Neural crest cell (in vitro differentiated cells): ENCODE measurements at places on chromosomes 13 and 19. TPM values are rescaled to one million over a fixed set of nuclear protein-coding genes. Genes with fewer than 3 reads are reported as not detected.

GRCh38 chr13:71488201-71488600 is 378.8 kb downstream of the DACH1 start:
- DNase-seq, result no peak

GRCh38 chr19:10544242-10544752 is 593 bp downstream of the ATG4D start:
- no peak for DNase-seq

- no peak for DNase-seq
Measured at GRCh38 chr19:17246681-17247425, 1.1 kb upstream of the NR2F6 start.

GRCh38 chr13:46992383-46992952 is 95.6 kb upstream of the HTR2A start:
- DNase-seq, result no peak

- no peak for DNase-seq
Measured at GRCh38 chr13:97441368-97441767, 7.4 kb downstream of the RAP2A start.

DNA sequence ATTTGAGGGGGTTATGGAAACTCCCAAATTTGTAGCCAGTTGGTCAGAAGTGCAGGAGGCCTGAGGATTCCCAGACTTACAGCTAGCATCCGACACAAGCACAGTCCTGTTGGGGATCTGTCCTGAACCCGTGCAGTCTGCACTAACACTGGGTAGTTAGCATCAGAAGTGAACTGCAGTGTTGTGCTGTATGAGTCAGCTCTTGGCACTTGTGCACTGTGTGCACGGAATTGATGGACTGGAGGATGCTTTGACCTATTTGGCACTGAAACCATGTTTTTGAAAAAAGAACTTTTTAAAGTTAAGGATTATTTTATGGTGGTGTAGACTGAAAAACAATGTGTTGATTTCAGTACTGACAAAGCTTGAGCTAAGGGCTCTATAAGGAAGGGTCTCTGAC is 279.0 kb downstream of the NHLRC3 start:
- DNase-seq, result no peak

DNA sequence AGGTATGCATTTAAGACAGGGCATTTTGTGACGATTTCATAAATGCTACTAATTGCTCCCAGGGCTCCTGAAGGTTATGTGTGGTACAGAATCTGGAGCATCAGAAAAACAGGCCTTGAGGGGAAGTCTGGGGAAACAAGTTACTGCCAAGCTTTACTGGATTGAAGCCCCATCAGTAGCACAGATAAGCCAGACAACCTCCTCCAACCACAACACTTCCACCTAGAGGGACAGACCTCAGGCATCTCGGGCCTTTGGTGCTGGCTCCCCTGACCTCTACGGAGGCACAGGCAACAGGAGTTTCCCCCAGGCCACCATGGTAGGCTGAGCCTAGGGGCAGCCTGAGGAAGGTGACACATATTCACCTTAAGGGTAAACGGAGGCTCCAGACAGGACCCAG is 54.1 kb downstream of the ABCC4 start:
- no peak for DNase-seq

DNA sequence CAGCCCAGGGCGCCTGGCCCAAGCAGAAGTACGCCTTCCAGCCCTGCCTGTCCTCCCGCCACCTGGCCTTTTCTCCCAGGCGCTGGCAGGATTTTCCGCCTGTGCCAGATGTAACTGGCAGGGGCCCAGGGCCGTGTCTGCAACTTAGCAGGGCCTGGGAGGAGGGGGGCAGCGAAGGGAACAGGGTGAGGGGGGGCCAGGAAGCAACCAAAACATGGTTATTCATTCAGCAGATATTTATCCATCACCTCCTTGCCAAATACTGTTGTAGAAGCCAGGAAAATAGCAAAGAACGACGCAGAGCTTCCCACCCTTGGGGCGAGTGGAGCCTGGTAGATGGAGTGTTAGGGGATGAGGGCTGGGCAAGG is 5.6 kb downstream of the TLE6 start:
- no peak for DNase-seq

- peak; percentile 81 for DNase-seq
Measured at GRCh38 chr19:18328340-18329034, 5.6 kb upstream of the LSM4 start.

- DNase-seq, result no peak
Measured at GRCh38 chr19:33670398-33670797, 48.6 kb downstream of the CHST8 start.

PODNL1 gene
- 0.14 and 0.42 TPM in 2 replicates for total RNA-seq

SULT2A1 gene
- total RNA-seq, result not detected in 2 replicates

MATK gene
- total RNA-seq, result not detected in 2 replicates

SSC5D gene
- total RNA-seq, result 1.3 and 1.5 TPM in 2 replicates

PDX1 gene
- not detected in 2 replicates for total RNA-seq

ZNF470 gene
- 8.4 and 9.1 TPM in 2 replicates for total RNA-seq
